ENCODE measurements at places on chromosomes 1 and 21.
A peak's percentile ranks its signal among the peaks of the same experiment; 100 is the strongest.

DNA sequence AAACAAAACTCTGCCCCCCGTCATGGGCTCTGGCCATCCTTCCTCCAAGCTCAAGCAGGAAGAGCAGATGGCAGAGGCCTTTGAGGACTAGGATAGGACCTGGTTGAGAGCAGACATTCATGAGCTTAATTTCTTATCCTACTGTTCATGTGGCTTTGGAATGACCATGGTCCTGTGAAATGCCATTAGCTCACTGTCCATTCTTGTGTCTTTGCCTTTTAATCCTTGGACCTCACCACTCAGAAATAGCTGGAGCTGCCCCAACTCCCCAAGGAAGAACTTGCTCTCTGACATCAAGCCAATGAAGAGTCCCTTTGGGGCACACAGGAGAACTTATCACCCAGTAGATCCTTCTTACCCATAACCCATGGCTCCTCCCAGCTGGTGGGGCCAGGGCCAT lies 11.6 kb upstream of the FAM20B start:
- no peak for DNase-seq

GRCh38 chr1:230681599-230681998 lies 32.3 kb downstream of the AGT start:
- DNase-seq, result no peak

DNA sequence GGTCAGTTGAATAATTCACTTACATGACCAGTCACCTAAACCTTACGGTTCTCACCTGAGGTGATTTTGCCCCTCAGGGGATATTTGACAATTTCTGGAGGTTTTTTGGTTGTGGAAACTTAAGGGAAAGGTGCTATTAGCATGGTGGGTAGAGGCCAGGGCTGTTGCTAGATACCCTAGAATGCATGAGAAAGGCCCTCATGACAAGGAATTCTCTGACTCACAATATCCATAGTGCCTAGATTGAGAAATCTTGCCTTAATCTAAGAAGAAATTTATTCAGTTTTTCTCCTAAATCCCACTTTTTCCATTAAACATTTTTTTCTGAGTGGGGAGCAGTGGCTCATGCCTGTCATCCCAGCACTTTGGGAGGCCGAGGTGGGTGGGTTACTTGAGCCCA lies 119.7 kb downstream of the TGFB2 start:
- DNase-seq, result no peak

- peak; percentile 68 for DNase-seq
Observed at GRCh38 chr1:6246497-6247467, 2.8 kb downstream of the HES3 start.

- no peak for DNase-seq
Observed at GRCh38 chr21:19256934-19257660, 853.5 kb upstream of the TMPRSS15 start.

- DNase-seq, result no peak
Observed at GRCh38 chr1:53214376-53214940, 6.0 kb downstream of the CZIB start.

DNA sequence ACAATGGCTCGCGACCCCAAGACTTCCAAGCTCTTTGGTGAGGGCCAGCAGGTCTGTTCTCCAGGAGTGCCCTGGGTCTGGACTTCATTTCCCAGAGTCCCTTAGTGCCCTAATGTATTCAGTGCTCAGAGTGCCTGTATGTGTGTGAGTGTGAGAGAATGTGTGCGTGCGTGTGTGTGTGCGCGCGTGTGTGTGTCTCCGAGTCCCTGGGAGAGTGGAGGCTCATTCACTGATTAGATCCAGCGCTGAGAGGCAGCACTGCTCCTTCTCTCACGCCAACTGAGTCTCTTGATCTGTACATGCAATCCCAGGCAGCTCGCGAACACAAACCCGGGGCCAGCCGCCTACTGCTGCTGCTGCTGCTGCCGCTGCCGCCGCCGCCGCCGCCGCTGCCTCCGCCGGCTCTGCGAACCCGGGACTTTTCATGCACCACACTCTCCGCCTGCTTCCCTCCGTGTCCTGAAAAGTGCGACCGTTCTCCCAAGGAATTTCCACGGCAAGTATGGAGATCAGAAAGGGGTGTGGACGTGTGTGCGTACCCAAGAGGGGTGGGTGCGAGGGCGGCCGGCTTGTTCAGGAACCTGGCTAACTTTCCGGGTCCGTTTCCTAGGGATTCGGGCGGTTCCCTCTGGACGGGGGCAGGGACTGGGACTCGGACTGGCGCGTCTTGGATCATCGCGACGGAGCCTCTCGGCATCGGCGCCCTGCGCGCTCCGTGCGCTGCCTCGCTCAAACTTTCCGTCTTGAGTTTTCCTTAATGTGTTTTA lies at the start of gene RNF220:
RNF220 (plus strand) TSS at position 225 of the 767 bp plus-strand sequence.
- DNase-seq, result peak; percentile 16

- no peak for DNase-seq
Observed at GRCh38 chr1:21089731-21090130, 87.0 kb downstream of the EIF4G3 start.

DNA sequence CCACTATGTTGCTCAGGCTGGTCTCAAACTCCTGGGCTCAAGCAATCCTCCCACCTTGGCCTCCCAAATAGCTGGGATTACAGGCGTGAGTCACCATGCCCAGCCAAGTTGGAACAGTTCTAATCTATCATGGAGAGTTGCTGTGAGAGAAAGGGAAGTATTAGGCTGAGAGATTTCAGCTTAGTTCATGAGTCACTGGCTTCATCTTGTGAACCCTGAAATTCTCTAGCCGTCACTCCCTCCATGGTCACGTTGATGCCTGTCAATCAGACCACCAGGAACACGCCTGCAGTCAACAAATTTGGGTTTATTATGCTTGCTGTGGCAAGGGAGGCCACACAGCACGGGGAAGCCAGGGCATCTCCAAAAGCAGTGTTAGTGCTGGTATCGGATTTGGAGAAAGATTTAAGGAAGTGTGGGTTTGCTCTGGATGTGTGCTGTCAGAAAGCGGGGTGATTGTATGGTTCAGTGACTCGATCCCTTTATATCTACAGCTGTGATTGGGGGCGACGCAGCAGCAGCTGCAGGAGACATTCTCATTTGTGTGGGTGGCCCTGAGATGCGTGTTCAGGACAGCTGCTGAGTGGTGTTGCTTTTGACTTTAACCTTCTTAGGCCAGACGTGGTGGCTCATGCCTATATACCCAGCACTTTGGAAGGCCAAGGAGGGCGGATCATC lies 18.7 kb downstream of the UQCRHL start:
- no peak for DNase-seq

DNA sequence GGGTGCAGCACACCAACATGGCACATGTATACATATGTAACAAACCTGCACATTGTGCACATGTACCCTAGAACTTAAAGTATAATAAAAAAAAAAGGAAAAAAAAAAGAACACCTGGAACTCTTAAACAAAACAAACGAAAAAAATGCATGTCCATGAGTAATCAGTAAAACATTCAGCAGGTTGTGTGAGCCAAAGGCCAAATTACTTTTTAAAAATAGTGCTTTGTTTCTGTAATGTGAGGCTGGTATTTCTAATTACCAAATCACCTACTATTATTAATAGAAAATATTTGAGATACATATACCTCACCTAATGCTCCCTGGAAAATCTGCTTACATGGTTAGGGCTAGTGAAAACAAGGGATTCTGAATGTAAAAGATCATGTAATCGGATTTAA lies 294.4 kb upstream of the NR5A2 start:
- DNase-seq, result no peak

Data from T-helper 2 cell treated with Interferon-gamma antibody and Interleukin-4, amounts not matched to agents 5 μg/mL and 100 μg/mL, for 36 hours (primary cell).